ENCODE measurements at places on chromosomes 11 and 22. TPM values are rescaled to one million over a fixed set of nuclear protein-coding genes. Genes with fewer than 3 reads are reported as not detected.

SERHL2 gene
- 1.6 TPM for polyA plus RNA-seq

SIRT3 gene
- 17.1 TPM for polyA plus RNA-seq

APOL6 gene
- 10.3 TPM for polyA plus RNA-seq

CAPRIN1 gene
- 19.5 TPM for polyA plus RNA-seq

ZDHHC8 gene
- polyA plus RNA-seq = 5.8 TPM

OR52I1 gene
- not detected for polyA plus RNA-seq

TRIM49 gene
- not detected for polyA plus RNA-seq

C11orf87 gene
- polyA plus RNA-seq = not detected

SLC22A8 gene
- polyA plus RNA-seq = not detected

DNA sequence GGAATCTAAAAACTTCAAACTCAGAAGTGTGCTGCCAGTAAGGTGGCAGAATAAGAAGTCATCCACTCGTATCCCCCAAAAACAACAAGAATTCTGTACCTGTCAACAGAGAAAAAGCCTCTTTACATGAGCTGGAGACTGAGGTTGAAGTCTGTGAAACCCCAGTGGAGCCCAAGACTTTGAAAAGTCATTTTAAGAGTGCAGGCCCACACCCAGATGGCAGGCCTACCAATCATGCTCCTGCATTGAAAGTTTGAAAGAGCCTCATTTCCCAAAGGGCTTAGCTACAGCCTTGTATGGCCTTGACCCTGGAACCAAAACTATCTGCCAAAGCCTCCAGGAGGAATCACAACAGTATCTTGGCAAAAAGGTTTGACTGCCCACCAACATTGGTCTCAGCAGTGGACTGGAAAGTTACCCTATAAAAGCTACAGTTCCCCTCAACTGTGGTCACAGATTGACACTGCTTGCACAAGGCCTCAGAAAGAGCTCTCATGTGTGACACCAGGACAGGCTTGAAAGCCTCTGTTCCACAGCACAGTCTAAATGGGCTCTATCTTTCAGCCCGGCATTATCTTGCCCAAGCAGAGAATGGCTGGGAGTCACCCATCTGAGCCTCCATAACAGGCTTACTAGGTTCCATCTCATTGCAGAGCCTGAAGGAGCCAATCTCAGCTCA lies 47.7 kb downstream of the SLC22A9 start:
- no peak for DNase-seq

DNA sequence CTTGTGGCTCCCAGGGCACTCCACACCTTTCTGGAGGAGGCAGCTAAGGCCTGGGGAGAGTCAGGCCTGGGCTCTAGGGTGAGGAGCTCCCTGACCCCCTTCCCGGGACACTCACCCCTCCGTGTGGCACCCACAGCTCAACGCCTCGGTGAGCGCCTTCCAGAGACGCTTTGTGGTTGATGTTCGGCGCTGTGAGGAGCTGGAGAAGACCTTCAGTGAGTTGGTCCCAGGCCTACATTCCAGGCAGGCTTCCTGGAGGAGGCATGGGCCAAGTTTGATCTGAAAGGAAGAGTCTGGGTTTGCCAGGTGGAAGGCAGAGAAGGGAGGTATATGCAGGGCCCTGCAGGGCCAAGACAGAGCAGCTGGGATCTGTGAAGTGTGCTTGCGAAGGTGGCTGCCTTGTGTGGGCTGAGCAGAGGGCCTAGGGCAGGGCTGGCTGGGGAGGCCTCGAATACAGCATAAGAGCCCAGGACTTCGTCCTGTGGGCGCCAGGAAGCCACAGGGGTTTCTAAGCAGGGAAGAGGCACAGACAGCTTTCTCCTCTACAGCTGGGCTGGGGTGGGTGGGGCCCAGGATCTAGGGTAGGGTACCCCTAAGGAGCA lies 2.9 kb downstream of the TCIRG1 start:
- no peak for DNase-seq

GRCh38 chr11:110486156-110486555 lies 56.4 kb downstream of the FDX1 start:
- no peak for DNase-seq

GRCh38 chr11:105073456-105074165 lies 28.5 kb upstream of the CARD16 start:
- DNase-seq = no peak

DNA sequence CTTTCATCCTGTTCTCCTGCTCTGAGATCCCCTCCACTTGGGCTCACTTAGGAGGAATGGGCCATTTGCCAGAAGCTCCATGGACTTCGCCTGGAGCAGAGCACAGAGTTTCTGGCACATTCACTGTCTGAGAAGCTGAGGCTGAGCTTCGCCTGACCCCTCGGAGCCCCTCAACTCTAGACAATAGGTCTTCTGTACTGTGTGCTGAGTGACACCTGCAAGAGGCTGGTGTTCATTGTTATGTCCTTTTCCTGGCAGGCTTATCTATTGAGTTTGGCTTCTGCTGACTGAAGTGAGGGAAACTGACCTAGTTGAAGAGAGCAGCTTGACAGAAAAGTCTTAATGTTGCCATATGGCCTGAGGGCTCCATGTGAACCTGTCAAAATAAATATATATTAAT lies 124.3 kb downstream of the EHF start:
- DNase-seq = no peak

- no peak for DNase-seq
These were observed 16.6 kb upstream of the MOB2 start for GRCh38 chr11:1502954-1503707.

- no peak for DNase-seq
These were observed 39.9 kb upstream of the ASPHD2 start for GRCh38 chr22:26389125-26389524.

DNA sequence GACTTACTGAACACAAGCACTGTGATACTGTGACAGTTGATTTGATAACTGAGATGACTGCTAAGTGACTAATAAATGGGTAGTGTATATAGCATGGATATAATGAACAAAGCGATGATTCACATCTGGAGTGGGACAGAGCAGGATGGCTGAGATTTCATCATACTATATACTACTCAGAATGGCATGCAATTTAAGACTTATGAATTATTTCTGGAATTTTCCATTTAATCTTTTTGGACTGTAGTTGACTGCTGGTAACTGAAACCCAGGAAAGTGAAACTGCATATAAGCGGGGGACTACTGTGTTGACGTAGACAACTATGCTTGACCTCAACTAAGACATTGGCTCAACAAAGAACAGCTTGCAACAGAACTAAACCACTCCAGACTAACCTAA lies 20.0 kb upstream of the NUCB2 start:
- no peak for DNase-seq

- no peak for DNase-seq
These were observed 7.1 kb upstream of the CDC42EP2 start for GRCh38 chr11:65307298-65308229.

GRCh38 chr11:27635567-27636037 lies 64.7 kb downstream of the BDNF start:
- DNase-seq = no peak

DNA sequence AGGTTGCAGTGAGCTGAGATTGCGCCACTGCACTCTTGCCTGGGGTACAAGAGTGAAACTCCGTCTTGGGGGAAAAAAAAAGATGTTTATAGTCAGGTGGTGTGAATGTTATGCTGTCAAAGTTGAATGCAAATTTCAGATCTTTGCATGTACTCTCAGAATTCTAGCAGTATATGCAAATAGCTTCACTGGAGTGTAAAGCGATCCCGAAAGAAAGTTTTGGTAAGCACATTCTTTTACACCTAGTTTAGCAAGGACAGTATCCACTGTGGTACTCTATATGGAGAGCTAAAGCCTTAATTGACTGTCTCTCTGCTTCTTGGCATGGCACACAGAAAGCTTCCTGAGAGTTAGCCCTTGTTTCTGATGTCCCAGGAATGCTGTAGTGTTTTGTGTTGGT lies 4.0 kb downstream of the JAM3 start:
- DNase-seq = no peak

DNA sequence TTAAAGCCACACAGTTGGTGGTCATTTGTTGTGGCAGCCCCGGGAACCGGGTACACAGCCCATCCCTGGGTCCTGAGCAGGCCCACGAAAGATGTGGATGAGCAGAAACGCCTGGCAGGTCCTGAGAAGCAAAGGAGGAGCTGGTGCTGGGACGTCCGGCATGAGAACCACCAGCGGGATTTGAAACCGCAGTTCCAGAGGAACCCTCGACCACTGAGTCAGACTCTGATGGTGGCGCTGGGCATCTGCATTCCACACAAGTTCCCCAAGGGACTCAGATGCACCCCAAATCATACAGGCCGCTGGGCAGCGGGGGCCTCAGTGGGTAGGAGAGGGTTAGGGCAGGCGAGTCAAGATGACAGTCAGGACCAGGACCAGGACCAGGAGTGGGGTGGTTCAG lies 363.0 kb downstream of the SHANK2 start:
- no peak for DNase-seq

- no peak for DNase-seq
These were observed 108.4 kb downstream of the FAT3 start for GRCh38 chr11:92332986-92333385.

GRCh38 chr11:42709216-42709615 lies 602.6 kb upstream of the API5 start:
- DNase-seq = no peak

DNA sequence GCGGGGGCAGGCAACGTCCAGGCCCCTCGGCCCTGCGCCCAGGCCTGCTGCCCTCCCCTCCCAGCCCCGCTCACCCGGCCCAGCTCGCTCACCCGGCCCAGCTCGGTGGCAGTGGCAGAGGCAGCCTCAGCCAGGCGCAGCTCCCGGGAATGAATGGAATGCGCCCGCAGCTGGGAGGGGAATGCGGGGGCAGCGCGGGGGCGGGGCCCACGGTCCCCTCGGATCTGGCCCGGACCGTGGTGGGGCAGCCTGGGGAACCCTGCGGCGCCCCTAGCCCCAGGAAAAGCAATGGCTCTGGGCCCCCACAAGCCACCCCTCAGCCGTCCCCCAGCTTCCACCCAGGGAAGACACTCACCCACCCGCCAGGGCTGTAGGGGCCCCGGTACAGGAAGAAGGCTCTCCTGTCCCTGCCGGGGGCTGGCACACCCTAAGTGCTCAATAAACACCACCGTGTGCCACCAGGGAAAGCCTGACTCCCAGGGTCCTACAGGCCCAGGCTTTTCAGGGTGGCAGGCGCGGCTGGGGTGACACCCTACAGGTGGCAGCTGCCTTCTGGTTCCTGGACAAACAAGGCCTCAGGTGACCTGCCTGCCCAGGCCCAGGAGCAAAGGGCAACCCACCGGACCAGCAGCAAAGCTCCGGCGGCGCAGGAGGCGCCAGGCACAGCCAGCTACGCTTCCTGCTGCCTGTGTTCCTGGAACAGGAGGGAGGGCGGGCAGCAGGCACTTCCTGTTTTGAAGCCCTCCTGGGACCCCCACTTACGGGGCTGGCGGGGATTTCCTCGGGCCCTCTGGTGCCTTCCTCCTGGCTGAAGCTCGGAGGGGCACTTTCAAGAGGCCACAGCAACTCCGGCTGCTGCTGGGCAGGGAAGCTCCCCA lies 13.8 kb downstream of the PLXNB2 start:
- DNase-seq = peak; percentile 56

DNA sequence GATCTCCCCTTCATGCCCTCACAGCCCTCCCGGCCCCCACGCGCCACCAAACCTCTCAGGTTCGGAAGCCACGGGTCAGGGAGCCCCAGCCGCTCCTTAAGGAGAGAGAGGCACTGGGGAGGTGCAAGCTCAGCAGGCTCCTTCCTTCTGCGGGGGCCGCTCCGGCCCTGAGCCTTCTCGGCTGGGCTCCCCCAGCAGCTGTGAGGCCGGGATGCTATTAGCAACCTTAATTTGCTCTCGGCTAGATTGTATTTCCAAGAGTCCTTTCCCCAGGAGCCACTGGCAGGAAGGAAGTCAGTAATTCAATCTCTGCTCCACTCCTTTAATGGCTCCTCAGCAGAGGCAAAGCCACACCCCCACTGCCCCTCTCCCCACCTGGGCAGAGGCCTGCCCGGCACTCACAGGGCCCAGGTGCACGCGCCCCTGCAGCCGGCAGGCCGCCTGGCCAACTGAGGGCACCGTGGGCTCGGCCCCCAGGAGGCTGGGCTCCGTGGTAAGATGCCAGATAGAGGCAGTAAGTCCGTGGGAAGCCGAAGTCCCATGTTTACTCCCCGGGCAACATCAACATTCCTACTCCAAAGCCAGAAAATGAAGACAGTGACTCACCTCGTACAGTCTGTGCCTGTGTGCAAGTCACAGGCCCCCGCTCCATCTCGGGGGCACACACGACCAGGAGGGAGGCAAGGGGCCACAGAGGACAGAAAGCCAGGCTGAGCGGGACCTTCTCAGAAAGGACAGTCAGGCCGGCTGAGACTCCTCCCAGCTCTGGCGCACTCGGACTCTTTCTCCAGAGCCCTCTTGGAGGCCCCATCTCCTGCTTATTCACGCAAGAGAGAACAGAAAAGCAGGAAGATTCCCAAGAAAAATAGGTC lies 5.2 kb downstream of the IGSF9B start:
- DNase-seq = no peak

DNA sequence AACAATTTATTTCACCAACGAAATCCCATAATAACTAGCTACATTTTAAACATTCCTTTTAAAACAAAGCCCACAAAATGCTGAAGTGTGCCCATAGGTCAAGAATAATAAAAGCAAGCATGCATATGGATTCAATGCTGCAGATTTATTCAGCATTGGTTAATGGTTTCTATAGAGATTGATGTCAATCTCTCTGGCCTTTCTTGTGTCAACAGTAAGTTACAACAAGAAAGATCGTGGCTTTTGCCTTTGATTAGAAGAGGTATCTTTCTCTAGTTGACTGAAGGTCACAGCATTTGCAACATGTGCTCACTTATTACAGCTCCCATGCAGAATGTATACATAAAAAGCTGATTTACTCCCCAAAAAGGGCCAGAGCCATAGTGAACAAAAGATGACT lies 1.4 kb upstream of the SOX6 start:
- DNase-seq = no peak

DNA sequence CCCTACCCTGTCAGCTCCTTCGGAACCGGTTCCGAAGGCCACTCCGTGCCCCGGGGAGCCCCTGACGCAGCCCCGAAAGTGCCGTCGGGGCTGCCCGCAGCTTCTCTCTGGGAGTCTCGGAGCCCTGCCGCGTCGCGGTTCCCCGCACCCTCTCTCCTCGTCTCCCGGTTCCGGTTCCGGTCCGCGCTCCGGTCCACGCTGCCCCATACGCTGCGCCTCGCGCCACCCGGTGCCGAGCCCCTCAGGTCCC lies 618 bp downstream of the MTA2 start:
- no peak for DNase-seq
